ENCODE measurements at places on chromosomes 7 and 10. TPM values are rescaled to one million over a fixed set of nuclear protein-coding genes. Genes with fewer than 3 reads are reported as not detected.

Gene UPK3B
- 2.4 TPM for total RNA-seq

Gene CLCN1
- not detected for total RNA-seq

Gene IGFBP3
- 4.2 TPM for total RNA-seq

Gene ZPBP
- not detected for total RNA-seq

All from CD8-positive, alpha-beta T cell (primary cell).